ENCODE measurements at places on chromosomes 16 and 17. TPM values are rescaled to one million over a fixed set of nuclear protein-coding genes. Genes with fewer than 3 reads are reported as not detected.
A peak's percentile ranks its signal among the peaks of the same experiment; 100 is the strongest.

DNA sequence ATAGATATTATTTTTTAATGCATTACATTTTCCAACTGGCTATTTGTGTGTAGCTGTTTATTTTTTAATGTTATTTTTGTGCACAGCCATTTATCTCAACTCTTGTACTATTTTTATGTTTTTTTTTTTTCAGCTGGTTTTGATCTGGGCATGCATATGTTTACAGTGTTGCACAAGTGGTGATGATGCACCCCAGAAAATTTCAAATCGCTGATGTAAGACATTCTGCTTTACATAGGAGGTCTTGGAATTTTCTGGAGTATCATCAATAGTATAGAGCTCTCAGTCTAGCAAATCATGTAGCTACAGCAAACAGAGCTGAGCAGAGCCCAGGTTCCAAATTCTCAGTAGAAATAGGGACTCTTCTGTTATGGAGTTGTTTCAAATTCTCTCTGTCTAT lies 30.2 kb downstream of the CACNG5 start:
- no peak overlapping the region for H3K4me3 ChIP-seq
- H3K27me3 ChIP-seq, result no peaks in the 10 kb centered on the region
- H3K4me1 ChIP-seq, result no peaks in the 10 kb centered on the region
- no peaks in the 10 kb centered on the region for H3K36me3 ChIP-seq

DNA sequence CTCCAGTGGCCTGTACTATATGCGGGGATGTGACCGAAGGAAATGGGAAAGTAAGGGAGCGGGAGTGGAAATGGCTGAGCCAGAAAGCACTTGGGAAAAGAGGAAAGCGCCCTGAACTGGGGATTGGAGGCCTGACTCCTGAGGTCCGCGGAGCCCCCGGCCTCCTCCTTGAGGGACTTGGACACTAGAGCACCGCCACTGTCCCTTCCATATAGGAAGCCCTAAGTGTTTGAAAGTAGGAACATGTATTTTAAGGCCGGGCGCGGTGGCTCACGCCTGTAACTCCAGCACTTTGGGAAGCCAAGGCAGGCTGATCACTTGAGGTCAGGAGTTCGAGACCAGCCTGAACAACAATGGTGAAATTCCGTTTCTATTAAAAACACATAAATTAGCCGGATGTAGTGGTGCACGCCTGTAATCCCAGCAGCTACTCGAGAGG lies 530 bp upstream of the ZDHHC7 start:
- DNase-seq, result no peak
- peaks cover 68% of the 10 kb centered on the region for H3K4me1 ChIP-seq
- peak overlapping the region; percentile 99 for H3K27ac ChIP-seq
- H3K27me3 ChIP-seq, result no peaks in the 10 kb centered on the region
- peak overlapping the region; percentile 81 for H3K4me3 ChIP-seq

GRCh38 chr17:4986403-4986802 lies 1.1 kb downstream of the CAMTA2 start:
- peaks cover 33% of the 10 kb centered on the region for H3K36me3 ChIP-seq
- DNase-seq, result no peak
- no peaks in the 10 kb centered on the region for H3K27me3 ChIP-seq
- H3K4me1 ChIP-seq, result peaks cover 49% of the 10 kb centered on the region

- no peak overlapping the region for H3K4me3 ChIP-seq
- H3K4me1 ChIP-seq, result no peaks in the 10 kb centered on the region
- no peak overlapping the region for H3K27ac ChIP-seq
- H3K36me3 ChIP-seq, result no peaks in the 10 kb centered on the region
- DNase-seq, result peak; percentile 55
These were observed 323.3 kb downstream of the BCAS3 start for GRCh38 chr17:61000911-61001310.

DNA sequence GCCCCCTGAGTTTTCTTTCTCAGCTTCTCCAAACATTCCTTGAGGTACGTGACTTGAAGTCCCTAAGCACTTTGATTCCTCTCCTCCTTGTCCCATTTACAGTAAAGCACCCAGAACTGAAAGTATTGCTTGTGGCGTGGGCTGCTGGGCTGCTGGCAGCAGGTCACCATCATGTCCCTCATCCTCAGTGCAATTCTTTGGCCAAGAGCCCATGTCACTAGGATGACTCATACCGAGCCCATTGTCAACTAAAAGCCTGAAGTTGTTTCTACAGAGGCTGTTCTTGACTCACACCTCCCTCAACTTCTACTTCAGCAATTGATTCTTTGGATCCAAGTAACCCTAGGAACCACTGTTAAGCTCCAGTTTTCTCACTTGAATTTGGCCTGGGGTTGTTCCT lies 54.3 kb downstream of the KPNA2 start:
- no peaks in the 10 kb centered on the region for H3K36me3 ChIP-seq
- H3K27ac ChIP-seq, result no peak overlapping the region
- H3K4me3 ChIP-seq, result no peak overlapping the region
- DNase-seq, result no peak
- no peaks in the 10 kb centered on the region for H3K27me3 ChIP-seq

CCL17 gene
- total RNA-seq, result 6.4 TPM

CDRT15 gene
- not detected for total RNA-seq

HOXB8 gene
- total RNA-seq, result 0.39 TPM

Measured in left lung (tissue), 14 donors.